ENCODE measurements at places on chromosomes 5 and 9. TPM values are rescaled to one million over a fixed set of nuclear protein-coding genes. Genes with fewer than 3 reads are reported as not detected.
A peak's percentile ranks its signal among the peaks of the same experiment; 100 is the strongest.

DNA sequence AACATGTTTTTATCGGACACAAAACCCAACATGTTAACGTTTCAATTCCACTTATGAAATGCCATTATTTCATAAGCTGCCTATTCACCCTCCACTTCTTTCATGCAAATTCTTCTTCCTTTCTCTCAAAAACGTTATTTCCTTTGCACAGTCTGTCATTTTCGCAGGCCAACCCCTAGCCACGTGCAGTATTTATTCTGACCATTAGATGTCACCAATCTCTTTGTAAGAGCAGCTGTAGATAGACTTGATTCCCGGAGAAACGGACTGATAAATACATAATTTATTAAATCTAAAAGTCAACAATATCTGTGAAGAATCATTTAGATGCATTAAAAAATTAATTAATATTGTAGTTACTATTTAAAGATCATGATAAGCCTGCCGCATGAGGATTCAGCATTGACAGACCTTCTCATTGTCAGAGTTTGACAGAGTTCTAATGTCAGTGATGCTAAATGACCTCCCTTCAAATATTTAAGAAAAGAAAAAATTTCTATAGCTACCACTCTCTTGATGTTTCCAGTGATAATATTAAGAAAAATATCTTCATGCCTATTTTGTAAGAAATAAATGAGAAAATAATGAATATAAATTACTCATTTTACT lies 933.6 kb downstream of the CDH12 start:
- H3K27me3 ChIP-seq = no peaks in the 10 kb centered on the region
- no peak overlapping the region for H3K27ac ChIP-seq

- H3K4me1 ChIP-seq = no peaks in the 10 kb centered on the region
- DNase-seq = no peak
- H3K27ac ChIP-seq = no peak overlapping the region
- no peaks in the 10 kb centered on the region for H3K36me3 ChIP-seq
- no peak overlapping the region for H3K4me3 ChIP-seq
- no peaks in the 10 kb centered on the region for H3K27me3 ChIP-seq
These were observed 187.6 kb upstream of the S1PR3 start for GRCh38 chr9:88803546-88804253.

DNA sequence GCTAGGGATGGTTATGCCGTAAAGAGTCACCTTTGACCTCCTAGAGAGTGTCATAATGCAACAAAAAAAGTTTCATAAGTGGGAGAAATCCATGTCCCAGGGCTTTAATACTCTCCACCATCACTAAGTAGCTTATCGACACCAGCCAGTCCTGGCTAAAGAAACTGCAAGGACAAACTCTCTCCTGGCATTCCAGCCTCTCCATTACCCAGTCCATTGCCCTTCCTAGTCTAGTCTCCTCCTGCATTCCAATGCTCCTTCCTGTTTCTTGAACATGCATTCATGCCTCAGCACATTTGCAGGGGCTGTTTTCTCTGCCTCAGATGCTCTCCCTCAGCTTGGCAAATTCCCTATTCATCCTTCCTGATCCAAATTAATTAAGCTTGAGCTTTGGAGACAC lies 364.1 kb downstream of the BRINP1 start:
- H3K4me3 ChIP-seq = no peak overlapping the region
- H3K36me3 ChIP-seq = no peaks in the 10 kb centered on the region
- H3K27me3 ChIP-seq = no peaks in the 10 kb centered on the region
- no peak overlapping the region for H3K27ac ChIP-seq

DMRTA1 gene
- total RNA-seq = 0.29 TPM

- no peak for DNase-seq
- no peaks in the 10 kb centered on the region for H3K4me1 ChIP-seq
- no peak overlapping the region for H3K27ac ChIP-seq
- H3K4me3 ChIP-seq = no peak overlapping the region
- H3K27me3 ChIP-seq = no peaks in the 10 kb centered on the region
These were observed 110.1 kb downstream of the MED27 start for GRCh38 chr9:131969469-131969989.

DNA sequence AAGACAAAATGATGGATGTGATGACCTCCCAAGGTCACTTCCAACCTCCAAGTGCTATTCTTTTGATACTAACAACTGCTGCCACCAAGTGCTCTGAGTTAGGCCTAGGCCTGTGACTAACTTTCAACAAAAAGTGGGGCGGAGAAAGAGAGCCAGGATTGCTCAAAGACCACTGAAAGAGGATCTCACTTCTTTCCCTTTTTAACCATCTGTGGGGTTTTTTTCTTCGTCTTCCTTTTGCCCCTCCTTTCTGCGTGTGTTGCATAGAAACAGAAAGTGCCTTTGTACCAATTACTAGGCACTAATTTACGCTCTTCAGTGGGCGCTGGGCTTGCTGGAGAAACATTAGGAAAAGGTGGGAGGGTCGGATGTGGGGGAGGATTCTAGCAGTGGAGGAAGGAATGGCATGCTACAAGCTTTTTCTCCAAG lies 8.0 kb downstream of the KLF9 start:
- no peaks in the 10 kb centered on the region for H3K36me3 ChIP-seq
- peak overlapping the region; percentile 76 for H3K27ac ChIP-seq
- DNase-seq = peak; percentile 57
- H3K4me3 ChIP-seq = peak overlapping the region; percentile 20

DNA sequence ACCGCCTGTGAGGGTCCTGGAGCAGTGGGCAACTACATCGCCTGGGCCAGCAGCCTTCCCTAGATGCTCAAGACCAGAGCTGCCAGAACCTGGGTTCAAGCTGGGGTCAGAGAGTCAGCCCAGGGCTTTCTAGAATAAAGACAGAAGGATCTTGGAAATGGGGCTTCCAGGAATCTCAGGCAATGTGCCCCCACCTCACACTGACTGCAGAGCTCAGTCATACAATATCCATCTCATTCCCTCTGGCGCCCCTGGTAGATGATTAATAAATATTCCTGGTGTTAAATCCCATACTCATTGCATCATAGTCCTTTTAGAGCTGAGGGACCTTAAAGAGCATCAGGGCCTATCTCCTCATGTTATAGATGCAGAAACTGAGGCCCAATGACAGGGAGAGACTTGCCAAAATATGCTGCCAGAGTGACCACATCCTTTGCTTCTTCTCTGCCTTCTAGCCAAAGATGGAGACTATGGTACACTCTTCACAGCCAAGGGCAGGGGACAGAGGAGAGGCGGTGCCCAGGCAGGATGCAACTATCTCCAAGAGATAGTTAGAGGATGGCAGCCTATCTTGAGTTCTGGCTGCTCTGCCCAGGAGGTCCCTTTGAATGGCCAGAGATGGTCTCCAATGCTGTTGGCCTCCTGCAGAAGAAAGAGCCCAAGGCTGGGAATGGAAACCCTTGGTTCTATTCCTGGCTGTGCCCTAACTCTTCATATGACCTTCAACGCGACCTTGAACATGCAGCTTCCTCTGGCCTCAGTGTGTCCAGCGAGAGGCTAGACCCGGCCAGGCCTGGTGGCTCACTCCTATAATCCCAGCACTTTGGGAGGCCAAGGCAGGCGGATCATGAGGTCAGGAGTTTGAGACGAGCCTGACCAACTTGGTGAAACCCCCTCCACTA lies 36.2 kb upstream of the IL17B start:
- no peaks in the 10 kb centered on the region for H3K27me3 ChIP-seq
- no peak for DNase-seq
- H3K4me1 ChIP-seq = peaks cover 9% of the 10 kb centered on the region
- H3K36me3 ChIP-seq = no peaks in the 10 kb centered on the region

LYRM7 gene
- 4.1 TPM for total RNA-seq

GRCh38 chr9:136185596-136186366 lies 19.1 kb downstream of the LHX3 start:
- no peaks in the 10 kb centered on the region for H3K4me1 ChIP-seq
- no peaks in the 10 kb centered on the region for H3K36me3 ChIP-seq
- no peak overlapping the region for H3K4me3 ChIP-seq
- H3K27me3 ChIP-seq = no peaks in the 10 kb centered on the region
- DNase-seq = no peak
- H3K27ac ChIP-seq = no peak overlapping the region

NEUROG1 gene
- total RNA-seq = not detected

GRCh38 chr9:133939171-133939785 lies 52.8 kb downstream of the VAV2 start:
- H3K27me3 ChIP-seq = no peaks in the 10 kb centered on the region
- no peak for DNase-seq
- no peak overlapping the region for H3K27ac ChIP-seq

SUSD3 gene
- 15.6 TPM for total RNA-seq

SPINK5 gene
- total RNA-seq = not detected

GRCh38 chr5:68306361-68307014 lies 90.9 kb downstream of the PIK3R1 start:
- H3K4me1 ChIP-seq = no peaks in the 10 kb centered on the region
- no peaks in the 10 kb centered on the region for H3K36me3 ChIP-seq
- no peaks in the 10 kb centered on the region for H3K27me3 ChIP-seq
- DNase-seq = no peak

GRCh38 chr9:85553475-85553874 lies 188.3 kb downstream of the AGTPBP1 start:
- no peak overlapping the region for H3K27ac ChIP-seq
- no peak overlapping the region for H3K4me3 ChIP-seq
- no peaks in the 10 kb centered on the region for H3K27me3 ChIP-seq
- no peak for DNase-seq

GRCh38 chr5:96546120-96546519 lies 113.1 kb upstream of the PCSK1 start:
- no peaks in the 10 kb centered on the region for H3K4me1 ChIP-seq
- H3K27ac ChIP-seq = no peak overlapping the region
- no peaks in the 10 kb centered on the region for H3K27me3 ChIP-seq
- H3K36me3 ChIP-seq = no peaks in the 10 kb centered on the region
- H3K4me3 ChIP-seq = no peak overlapping the region
